ENCODE measurements at places on chromosomes 6 and 20.

DNA sequence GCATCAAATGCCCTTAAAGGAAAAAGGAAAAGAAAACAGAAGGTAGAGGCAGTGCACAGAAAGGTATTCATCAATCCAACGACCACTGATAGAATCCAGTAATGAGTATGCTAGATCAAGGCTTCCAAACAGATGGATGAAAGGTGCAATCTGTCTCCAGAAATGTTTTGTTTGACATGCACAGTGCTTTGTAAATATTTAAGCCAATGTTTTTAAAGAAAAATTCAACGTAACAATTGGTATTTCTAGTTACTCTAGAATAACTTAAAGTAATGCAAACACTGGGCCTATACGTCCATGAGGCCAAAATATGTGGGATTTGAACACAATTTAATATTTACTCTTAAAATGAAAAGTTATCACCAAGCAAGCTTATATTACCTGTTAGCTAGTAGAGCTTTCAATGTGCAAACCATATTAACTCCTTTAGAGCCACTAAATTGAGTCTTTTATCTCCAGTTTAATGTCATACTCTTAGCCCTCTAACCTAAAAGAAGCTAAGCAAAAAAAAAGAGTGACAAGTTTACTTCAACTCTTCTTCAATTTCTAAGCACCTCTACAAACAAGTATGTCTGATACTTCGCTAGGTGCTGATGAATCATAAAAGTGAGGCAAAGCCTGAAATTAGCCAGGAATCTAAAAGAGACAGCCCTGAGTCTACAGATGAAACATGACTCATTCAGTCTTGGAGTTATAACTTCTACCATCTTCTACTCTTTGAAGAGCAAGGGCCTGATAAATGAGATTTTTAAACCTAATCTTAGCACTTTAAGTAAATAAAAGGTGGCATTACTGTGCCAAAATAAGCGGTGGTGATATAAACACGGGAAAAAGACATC, 169.8 kb downstream of the PTPRK start:
- no peak overlapping the region for H3K27ac ChIP-seq
- no peaks in the 10 kb centered on the region for H3K27me3 ChIP-seq
- H3K4me3 ChIP-seq = no peak overlapping the region
- peaks cover 2% of the 10 kb centered on the region for H3K4me1 ChIP-seq
- H3K36me3 ChIP-seq = no peaks in the 10 kb centered on the region
- no peak for DNase-seq

GRCh38 chr6:137309078-137309762, 90.0 kb upstream of the IFNGR1 start:
- H3K27me3 ChIP-seq = peaks cover 2% of the 10 kb centered on the region
- no peak overlapping the region for H3K27ac ChIP-seq
- no peaks in the 10 kb centered on the region for H3K36me3 ChIP-seq

DNA sequence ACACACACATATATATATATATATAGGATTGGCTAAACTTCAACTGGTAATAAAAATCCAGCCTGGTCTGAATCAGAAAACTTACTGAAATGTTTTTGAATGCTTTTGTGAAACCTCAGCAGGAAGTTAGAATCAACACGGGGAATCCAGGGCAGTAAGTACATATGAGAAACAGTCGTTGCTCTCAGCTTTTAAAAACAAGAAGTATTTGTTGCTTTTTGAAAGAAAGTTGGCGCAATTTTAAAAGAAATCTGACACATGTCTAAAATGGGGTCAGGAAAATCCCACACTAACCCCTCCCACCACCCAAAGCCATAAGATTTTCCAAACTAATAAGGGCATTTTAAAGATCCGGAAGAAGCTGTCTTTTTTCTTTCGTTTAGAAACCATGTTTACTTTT, 11.5 kb upstream of the CCDC170 start:
- H3K27ac ChIP-seq = peak overlapping the region; percentile 83
- H3K4me3 ChIP-seq = peak overlapping the region; percentile 32
- no peaks in the 10 kb centered on the region for H3K36me3 ChIP-seq
- no peaks in the 10 kb centered on the region for H3K27me3 ChIP-seq
- DNase-seq = no peak
- H3K4me1 ChIP-seq = peaks cover 8% of the 10 kb centered on the region

DNA sequence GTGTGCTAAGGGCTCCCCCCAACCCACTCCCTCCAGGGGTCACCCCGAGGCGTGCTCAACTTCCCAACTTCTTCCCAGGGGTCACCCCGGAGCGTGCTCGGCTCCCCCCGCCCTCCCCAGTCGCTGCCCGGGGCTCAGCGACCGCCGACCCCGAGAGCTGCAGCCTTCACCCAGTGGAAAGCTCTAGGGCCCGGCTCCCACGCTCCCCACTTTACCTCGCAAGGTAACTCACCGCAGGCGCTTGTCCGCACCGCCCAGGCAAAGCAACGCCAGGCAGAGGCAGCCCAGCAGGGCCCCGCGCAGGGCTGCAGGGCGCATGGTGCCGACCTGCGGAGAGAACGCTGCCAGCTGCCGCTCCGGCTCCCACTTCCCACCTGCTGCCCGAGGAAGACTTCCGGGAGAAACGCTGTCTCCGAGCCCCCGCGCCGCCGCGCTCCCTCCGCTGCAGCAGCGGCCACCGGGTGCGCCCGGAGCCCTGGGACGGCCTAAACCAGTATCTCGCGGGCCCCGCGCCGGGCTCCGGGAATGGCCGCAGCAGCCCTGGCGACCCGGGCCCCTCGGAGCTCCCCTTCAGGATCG, 396 bp downstream of the RNASET2 start:
- peak overlapping the region; percentile 90 for H3K4me3 ChIP-seq
- no peaks in the 10 kb centered on the region for H3K27me3 ChIP-seq
- H3K36me3 ChIP-seq = peaks cover 31% of the 10 kb centered on the region
- peaks cover 72% of the 10 kb centered on the region for H3K4me1 ChIP-seq

- no peak overlapping the region for H3K4me3 ChIP-seq
- DNase-seq = no peak
- H3K36me3 ChIP-seq = peaks cover 8% of the 10 kb centered on the region
- no peak overlapping the region for H3K27ac ChIP-seq
Measured at GRCh38 chr20:33407796-33408195, 6.5 kb upstream of the CDK5RAP1 start.

- peak; percentile 17 for DNase-seq
- no peak overlapping the region for H3K27ac ChIP-seq
- H3K4me3 ChIP-seq = no peak overlapping the region
- no peaks in the 10 kb centered on the region for H3K4me1 ChIP-seq
- no peaks in the 10 kb centered on the region for H3K36me3 ChIP-seq
- peaks cover 7% of the 10 kb centered on the region for H3K27me3 ChIP-seq
Measured at GRCh38 chr20:61861054-61861841, 204.4 kb downstream of the TAF4 start.

GRCh38 chr6:91341473-91341872, 754.6 kb upstream of the MAP3K7 start:
- no peak overlapping the region for H3K27ac ChIP-seq
- no peaks in the 10 kb centered on the region for H3K27me3 ChIP-seq
- H3K4me1 ChIP-seq = no peaks in the 10 kb centered on the region
- no peak overlapping the region for H3K4me3 ChIP-seq
- DNase-seq = no peak

GRCh38 chr20:46074006-46074405, 15.8 kb downstream of the NCOA5 start:
- H3K27me3 ChIP-seq = no peaks in the 10 kb centered on the region
- no peaks in the 10 kb centered on the region for H3K4me1 ChIP-seq
- no peak overlapping the region for H3K27ac ChIP-seq
- H3K36me3 ChIP-seq = peaks cover 19% of the 10 kb centered on the region
- no peak for DNase-seq
- H3K4me3 ChIP-seq = no peak overlapping the region

- H3K4me1 ChIP-seq = peaks cover 14% of the 10 kb centered on the region
- no peak overlapping the region for H3K4me3 ChIP-seq
- H3K27ac ChIP-seq = no peak overlapping the region
- no peak for DNase-seq
Measured at GRCh38 chr6:38404900-38405556, 234.7 kb downstream of the BTBD9 start.

GRCh38 chr6:104959026-104959858, 2.3 kb downstream of the LIN28B start:
- H3K4me1 ChIP-seq = peaks cover 12% of the 10 kb centered on the region
- peaks cover 2% of the 10 kb centered on the region for H3K36me3 ChIP-seq
- no peak overlapping the region for H3K27ac ChIP-seq
- no peak overlapping the region for H3K4me3 ChIP-seq
- no peak for DNase-seq
- H3K27me3 ChIP-seq = peaks cover 46% of the 10 kb centered on the region

DNA sequence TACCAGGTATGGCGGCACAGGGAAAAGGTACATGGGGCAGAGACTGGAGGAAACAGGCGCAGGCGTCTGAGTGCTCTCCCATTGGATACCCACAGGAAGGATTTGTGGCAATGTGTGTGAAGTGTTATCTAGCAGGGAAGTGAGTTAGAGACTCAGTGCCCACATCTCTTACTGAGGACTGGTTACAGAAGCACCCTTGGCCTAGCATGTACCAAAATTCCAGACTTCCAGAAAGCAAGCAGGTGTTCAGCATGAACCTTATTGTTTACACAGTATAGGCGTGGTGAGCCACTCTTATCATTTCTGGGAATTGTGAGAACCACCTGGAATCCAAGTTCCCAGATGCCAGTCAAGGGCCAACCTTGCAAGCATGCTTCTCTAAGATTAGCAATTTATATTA, 14.2 kb downstream of the MANBAL start:
- DNase-seq = no peak
- H3K27ac ChIP-seq = no peak overlapping the region
- no peak overlapping the region for H3K4me3 ChIP-seq
- peaks cover 6% of the 10 kb centered on the region for H3K4me1 ChIP-seq
- H3K36me3 ChIP-seq = peaks cover 21% of the 10 kb centered on the region
- H3K27me3 ChIP-seq = no peaks in the 10 kb centered on the region

- H3K4me1 ChIP-seq = no peaks in the 10 kb centered on the region
- no peak overlapping the region for H3K4me3 ChIP-seq
- DNase-seq = no peak
- no peak overlapping the region for H3K27ac ChIP-seq
- H3K36me3 ChIP-seq = no peaks in the 10 kb centered on the region
Measured at GRCh38 chr6:147578159-147578558, 69.7 kb downstream of the SAMD5 start.

DNA sequence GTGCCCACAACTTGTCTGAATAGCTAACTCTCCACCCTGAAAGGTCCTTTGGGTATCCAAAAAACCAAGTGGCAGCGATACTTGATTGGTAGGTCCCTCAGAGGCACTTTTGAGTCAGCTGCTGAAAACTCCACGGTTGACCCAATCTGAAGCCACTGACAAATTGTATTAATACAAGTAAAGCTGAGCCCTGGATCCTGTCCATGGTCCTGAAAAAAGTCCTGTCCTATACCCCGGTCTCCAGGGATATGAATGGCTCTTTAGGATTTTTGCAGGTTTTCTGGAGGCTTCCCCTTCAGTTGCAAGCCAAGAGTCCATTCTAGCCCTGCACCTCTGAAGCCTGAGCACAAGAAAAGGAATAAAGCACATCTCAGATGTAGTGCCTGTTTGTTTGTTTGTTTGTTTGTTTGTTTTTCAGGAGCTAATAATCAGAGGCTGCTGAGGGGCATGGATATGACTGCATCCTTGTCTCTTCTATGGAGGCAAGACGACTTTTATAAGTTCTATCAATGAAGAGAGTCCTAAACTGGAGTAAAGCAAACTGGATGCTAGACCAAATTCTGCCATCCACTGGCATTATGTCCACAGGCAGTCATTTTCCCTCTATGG, 1.7 kb upstream of the SLC12A5 start:
- H3K27ac ChIP-seq = no peak overlapping the region
- H3K27me3 ChIP-seq = peaks cover 47% of the 10 kb centered on the region
- no peaks in the 10 kb centered on the region for H3K36me3 ChIP-seq
- no peak overlapping the region for H3K4me3 ChIP-seq
- H3K4me1 ChIP-seq = peaks cover 2% of the 10 kb centered on the region

DNA sequence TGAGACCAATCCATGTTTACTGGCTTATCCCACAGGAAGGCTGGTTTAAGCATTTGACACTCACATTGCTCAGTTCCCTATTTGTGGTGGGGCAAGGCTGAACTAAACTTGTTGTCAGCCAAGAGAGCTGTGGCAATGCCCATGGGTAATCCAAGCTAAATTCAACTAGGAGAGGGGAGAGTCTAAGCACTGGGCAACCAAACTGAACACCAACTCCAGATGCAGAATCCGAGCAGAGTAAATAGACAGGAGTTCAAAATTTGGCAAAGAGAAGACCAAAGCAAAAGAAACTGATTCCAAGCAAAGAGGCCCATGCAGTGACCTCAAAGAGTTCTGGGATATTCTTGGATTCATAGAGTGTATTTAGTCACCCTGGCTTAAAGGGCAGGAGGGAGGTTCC, 106.5 kb upstream of the NT5E start:
- peaks cover 11% of the 10 kb centered on the region for H3K27me3 ChIP-seq
- no peaks in the 10 kb centered on the region for H3K36me3 ChIP-seq
- no peak overlapping the region for H3K4me3 ChIP-seq

DNA sequence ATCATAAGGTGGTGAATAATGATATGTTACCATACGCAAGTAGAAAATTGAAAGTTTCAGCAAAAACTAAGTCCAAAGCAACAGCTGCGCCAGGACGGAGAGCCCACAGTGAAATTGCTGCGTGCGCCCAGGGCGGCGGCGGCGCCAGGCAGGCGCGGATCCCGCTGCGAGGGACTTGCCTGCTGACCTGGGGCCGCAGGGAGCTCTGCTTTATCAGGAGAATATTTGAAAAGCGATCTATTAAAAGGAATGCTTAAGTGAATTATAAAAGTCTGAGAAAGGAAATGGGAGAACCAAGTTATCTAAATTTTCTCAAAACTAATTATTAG, 85.4 kb downstream of the THBS2 start:
- no peak overlapping the region for H3K4me3 ChIP-seq
- no peaks in the 10 kb centered on the region for H3K27me3 ChIP-seq
- DNase-seq = no peak
- no peak overlapping the region for H3K27ac ChIP-seq
- H3K4me1 ChIP-seq = no peaks in the 10 kb centered on the region

- H3K4me3 ChIP-seq = no peak overlapping the region
- DNase-seq = no peak
- H3K27me3 ChIP-seq = peaks cover 2% of the 10 kb centered on the region
- H3K4me1 ChIP-seq = no peaks in the 10 kb centered on the region
- no peak overlapping the region for H3K27ac ChIP-seq
Measured at GRCh38 chr20:61454053-61454452, 202.0 kb downstream of the CDH4 start.

DNA sequence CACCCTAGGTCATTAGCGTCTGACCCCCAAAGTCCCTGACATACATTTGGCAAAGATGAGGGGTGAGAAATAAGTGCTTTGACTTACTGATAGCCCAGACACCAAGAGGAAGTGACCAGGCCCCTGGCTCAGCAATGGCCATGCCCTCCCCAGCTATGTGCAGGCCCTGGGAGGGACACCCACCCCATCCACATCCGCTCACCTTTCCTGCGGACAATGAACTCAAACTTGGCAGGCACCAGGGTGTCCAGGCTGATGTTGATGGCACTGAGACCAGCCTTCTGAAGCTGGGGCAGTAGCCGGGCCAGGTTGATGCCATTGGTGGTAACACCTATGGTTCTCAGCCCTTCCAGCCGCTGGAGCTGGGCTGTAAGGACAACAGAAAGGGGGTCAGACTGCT, 18.4 kb downstream of the MOCS1 start:
- no peaks in the 10 kb centered on the region for H3K4me1 ChIP-seq
- no peak for DNase-seq
- H3K27ac ChIP-seq = no peak overlapping the region
- peaks cover 2% of the 10 kb centered on the region for H3K36me3 ChIP-seq

- peaks cover 2% of the 10 kb centered on the region for H3K27me3 ChIP-seq
- H3K36me3 ChIP-seq = peaks cover 9% of the 10 kb centered on the region
- peaks cover 13% of the 10 kb centered on the region for H3K4me1 ChIP-seq
- H3K27ac ChIP-seq = no peak overlapping the region
- DNase-seq = no peak
Measured at GRCh38 chr6:116096979-116097816, 3.5 kb upstream of the NT5DC1 start.

GRCh38 chr6:7588506-7588905, 1.5 kb upstream of the SNRNP48 start:
- H3K27me3 ChIP-seq = no peaks in the 10 kb centered on the region
- H3K27ac ChIP-seq = no peak overlapping the region
- no peak for DNase-seq
- no peak overlapping the region for H3K4me3 ChIP-seq
- H3K36me3 ChIP-seq = peaks cover 16% of the 10 kb centered on the region

Measured in activated CD8-positive, alpha-beta T cell treated with anti-CD3 and anti-CD28 coated beads for 36 hours (primary cell).